ENCODE measurements at places on chromosomes 6 and 20.

DNA sequence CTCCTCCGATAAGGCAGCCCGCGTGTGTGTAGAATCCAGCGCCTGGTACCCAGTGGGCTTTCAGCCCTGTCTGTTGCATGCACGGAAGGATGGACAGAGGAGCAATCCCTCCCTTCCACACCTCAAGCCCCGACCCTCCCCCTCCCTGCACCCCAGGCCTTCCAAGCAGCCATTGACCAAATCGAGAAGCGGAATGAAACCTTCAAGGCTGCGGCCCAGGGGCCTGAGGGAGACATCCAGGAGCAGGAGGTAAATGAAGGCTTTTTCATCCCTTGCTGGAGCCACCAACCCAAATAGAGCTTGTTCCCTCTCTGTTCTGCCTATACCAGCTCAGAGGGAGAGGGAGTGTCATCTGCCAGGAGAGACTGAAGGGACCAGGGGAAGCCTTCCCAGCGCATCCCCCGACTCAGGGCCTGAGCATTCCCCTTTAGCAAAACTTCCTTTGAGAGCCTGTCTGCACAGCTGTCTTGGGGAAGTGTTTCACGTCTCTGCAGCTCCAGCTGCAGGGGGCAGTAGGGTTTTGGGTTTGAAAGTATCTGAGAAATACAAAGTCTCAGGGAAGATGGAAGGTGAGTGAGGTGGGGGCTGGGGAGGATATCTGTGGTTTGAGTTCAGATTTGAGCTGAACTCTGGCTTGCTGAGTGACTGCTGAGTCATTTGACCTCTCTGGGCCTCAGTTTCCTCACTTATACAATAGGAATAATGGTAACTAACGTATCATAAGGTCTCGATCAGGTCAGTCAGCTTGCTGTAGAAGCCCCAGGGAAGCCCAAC, 16.1 kb downstream of the FGD2 start:
- DNase-seq: no peak

- DNase-seq: no peak
Measured at GRCh38 chr6:38435330-38435729, 204.4 kb downstream of the BTBD9 start.

- DNase-seq: no peak
Measured at GRCh38 chr20:53865901-53866793, 204.2 kb downstream of the BCAS1 start.

- no peak for DNase-seq
Measured at GRCh38 chr20:61119794-61120410, 132.2 kb upstream of the CDH4 start.

- no peak for DNase-seq
Measured at GRCh38 chr6:47865206-47865605, 83.4 kb downstream of the OPN5 start.

GRCh38 chr6:45854149-45854742, 161.4 kb downstream of the CLIC5 start:
- DNase-seq: no peak

DNA sequence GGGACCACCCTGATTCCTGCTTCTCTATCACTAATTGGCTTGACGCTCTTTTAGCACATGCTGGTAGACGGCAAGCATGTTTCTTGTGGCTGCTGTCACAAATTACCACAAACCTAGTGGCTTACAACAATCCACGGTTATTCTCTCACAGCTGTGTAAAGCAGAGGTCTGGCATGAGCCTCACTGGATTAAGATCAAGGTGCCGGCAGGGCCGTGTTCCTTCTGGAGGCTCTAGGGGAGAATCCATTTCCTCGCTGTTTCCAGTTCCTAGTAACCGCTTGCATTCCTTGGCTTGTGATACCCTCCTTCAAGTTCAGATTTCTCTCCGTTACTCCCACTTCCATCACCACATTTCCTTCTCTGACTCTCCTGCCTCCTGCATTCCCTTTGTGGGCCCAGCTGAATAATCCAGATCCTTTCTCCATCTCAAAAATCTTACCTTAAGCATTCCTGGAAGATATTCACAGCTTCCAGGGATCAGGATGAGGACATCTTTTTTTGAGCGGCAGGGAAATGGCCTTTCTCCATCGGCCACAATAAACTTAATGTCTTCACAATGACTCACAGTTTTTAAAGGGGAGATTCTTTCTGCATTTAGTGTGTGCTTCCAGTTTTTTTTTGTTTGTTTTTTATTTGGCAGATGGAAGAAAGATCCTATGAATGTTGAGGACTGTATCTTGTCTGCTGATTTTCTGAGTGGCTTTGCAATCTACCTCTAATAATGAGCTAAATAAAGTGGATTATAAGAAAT, 39.9 kb downstream of the BMP6 start:
- no peak for DNase-seq

- DNase-seq: peak; percentile 66
Measured at GRCh38 chr6:110043366-110043994, 65.4 kb downstream of the GPR6 start.

- DNase-seq: no peak
Measured at GRCh38 chr20:57166568-57167291, 99.7 kb downstream of the BMP7 start.

DNA sequence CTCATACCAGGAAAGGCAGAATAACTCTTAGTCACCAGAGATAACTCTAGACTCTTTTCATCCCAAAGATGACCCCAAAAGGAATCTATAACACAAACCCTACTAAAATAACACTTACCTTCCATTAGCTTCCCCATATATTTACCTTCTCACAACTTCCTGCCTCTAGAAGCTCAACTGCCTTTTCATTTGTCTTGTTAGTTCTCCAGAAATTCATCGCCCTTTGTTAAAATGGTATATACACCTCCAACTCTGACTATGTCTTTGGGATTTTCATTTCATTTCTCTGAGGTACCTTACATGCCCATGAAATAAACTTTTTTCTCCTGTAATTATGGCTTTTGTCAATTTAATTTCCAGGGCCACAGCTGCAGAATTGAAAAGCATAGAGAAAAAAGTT, 33.5 kb downstream of the GCM1 start:
- DNase-seq: no peak

GRCh38 chr6:135183002-135183531, 2.0 kb downstream of the MYB start:
- DNase-seq: no peak

- no peak for DNase-seq
Measured at GRCh38 chr6:108655806-108656651, 95.3 kb downstream of the FOXO3 start.

- no peak for DNase-seq
Measured at GRCh38 chr20:15446373-15446772, 1109.0 kb upstream of the FLRT3 start.

DNA sequence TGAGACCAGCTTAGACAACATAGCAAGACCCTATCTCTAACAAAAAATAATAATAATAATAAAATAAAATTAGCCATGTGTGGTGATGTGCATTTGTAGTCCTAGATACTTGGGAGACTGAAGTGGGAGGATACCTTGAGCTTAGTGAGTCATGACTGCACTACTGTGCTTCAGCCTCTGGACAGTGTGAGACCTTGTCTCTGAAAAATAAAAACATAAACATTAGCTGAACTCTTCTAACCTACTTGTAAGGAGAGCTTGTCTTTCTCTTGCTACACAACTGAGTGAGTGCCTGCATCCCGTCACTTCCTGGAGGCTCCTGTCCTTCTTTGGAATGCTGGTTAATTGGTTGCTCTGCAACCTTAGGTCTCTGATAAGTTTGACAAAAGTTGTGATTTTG, 5.1 kb upstream of the DBNDD2 start:
- DNase-seq: no peak

GRCh38 chr20:38138086-38138778, 26.8 kb downstream of the TGM2 start:
- no peak for DNase-seq

GRCh38 chr6:126937426-126937825, 181.0 kb upstream of the RSPO3 start:
- DNase-seq: no peak

GRCh38 chr6:150929416-150929815, 63.9 kb downstream of the MTHFD1L start:
- DNase-seq: no peak

- DNase-seq: no peak
Measured at GRCh38 chr6:106517706-106518105, 111.6 kb downstream of the RTN4IP1 start.

- DNase-seq: no peak
Measured at GRCh38 chr6:160134779-160135547, 13.3 kb downstream of the SLC22A1 start.

DNA sequence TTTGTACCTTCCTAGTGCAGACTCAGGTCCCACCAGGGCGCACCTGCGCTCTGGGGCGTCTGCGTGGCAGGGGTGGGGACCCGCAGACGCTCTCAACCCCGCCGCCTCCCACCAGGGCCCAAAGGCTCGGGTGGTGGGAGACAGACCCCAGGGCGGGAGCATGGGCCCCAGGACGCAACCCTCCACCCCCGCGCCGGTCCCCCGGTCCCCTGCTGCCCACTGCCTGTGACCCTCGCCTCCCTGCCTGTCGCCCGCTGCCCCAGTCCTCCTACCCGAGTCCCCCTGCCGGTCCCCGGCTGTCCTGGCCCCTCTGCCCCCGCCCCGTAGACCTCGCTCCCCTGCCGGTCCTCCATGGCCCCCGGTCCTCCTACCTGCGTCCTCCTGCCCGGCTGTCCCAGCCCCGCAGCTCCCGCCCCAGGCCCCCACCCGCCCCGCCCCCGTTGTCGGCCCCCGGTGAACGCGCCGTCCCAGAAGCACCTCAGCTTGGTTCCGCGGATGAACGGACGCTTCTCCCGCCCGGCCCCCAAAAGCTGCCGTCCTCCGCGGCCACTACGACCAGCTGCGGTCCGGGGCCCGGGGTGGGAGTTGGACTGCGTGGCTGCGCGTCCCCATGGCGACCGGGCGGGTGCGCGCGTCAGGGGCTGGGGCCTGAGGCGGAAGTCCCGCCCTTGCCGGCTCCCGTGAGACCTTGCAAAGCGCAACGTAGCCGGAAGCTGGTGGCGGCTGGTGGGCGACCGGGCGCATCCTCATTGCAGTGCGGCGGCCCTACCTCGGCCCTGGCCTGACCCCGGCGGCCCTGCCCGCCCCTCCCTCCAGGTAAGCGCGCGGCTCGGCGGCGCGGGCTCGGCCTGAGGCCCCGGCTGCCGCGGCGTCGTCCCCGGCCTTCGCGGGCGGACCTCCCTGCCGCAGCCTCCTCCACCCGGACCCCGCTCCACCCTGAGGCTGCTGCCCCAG, at the start of gene ARFGAP1:
ARFGAP1 (plus strand) TSS at position 709 of the 954 bp plus-strand sequence. CDS start 2,768 bp downstream, outside the sequence.
- DNase-seq: peak; percentile 94

DNA sequence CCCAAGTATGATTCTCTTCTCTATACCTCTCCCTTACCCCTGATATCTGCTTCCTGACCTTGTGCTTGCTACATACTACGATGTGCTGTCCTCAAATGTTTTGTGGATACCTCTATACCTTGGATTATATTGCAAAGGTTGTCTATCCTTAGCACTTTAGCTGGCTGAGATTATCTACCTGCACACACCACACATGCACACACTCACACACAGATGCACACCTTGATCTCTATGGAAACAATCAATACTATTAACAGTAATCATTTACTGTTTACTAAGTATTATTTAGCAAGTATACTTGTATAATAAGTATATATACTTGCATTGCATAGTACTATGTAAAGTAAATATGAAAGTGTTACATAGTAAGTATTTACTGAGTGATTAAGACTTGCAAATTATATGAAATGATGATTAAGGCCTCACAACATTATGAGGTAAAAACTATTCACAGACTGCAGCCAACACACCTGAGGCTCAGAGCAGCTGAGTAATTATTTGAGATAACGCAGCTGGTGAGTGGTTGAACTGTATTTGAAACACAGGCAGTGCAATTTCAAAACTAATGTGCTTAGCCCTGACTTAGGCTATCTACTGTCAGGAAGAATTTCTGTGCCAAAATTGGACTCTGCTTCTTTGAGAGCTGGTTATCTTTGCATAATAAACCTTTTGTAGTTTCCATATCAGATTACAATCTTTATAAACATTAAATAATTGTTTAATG, 699.9 kb downstream of the FRK start:
- no peak for DNase-seq

DNA sequence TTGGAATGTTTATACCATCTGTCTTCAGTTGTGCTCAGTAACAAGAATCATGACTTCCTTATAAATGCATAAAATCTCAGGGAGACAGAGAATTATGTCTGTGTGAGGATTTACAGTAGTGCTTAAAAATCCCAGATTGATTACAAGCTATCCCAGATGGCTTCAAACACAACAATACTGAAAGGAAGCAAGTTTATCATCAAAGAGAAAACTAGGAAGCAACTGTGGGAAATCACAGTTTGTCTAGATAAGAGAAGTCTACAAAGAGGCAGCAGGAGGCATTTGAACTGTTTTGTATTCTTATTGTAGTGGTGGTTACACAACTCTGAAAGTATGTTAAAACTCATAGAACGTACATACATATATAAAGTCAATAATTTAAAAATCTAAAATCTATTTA, 104.4 kb upstream of the SALL4 start:
- no peak for DNase-seq

- no peak for DNase-seq
Measured at GRCh38 chr6:149331043-149331807, 13.7 kb downstream of the TAB2 start.

DNA sequence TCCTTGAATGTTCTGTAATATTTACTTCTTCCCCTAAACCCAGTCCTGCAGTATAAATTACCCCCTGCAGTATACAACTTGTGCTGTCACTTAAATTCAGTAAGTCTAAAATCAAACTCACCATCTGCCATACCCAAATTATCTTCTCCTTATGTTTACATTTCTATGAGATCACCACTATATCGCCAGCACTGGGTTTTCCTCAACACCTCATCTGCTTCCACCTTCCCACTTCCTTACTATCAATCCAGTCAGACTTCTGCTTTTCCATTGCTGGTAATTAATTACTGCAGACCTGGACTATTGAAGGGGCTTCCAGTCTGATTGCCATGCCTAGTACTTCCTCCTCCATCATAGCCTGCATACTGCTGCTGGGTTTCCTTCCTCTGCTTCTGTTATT, 15.2 kb downstream of the EFHC1 start:
- DNase-seq: no peak
